Mucosa of descending colon (tissue), 3 donors: ENCODE measurements at places on chromosomes 2 and 18. TPM values are rescaled to one million over a fixed set of nuclear protein-coding genes. Genes with fewer than 3 reads are reported as not detected.

GRCh38 chr18:52582516-52582915, 242.5 kb downstream of the DCC start:
- no peak for DNase-seq

- DNase-seq, result no peak
Observed at GRCh38 chr2:119550346-119550745, 6.1 kb downstream of the CFAP221 start.

DNA sequence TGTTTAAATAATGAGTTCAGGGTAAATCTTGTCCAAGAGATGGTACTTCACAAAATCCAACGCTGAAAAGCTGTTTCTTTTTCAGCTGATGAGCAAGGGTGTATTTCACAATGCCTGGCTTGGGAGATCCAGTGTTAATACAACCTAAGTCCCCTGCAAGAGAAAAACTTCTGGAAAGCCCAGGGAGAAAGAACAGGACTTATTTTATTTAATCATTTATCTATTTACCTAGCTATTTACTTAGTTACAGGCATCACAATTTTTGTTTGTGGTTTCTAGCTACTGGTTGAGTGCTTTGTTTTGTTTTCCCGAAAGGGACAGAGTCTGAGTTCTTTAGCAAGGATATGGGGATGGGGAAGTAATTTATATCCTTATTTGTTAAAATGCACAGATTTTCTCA, 598.2 kb upstream of the SYT4 start:
- DNase-seq, result no peak

DNA sequence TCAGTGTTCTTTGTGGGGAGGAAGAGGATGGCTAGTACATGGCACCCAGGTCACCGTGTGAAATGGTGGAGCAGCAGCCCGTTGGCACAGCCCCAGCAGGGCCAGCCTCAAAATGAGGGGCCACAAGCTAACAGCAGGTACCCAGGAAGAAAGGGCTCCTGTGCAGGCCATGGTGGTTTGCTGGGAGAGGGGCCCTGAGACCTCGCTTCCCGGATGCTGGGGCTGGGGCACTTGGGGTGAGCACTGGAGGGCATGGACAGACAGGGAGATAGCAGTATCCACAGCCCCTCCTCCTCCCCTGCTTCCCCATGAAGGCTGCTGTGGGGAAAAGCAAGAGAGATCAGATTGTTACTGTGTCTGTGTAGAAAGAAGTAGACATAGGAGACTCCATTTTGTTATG, 16.2 kb upstream of the TEX44 start:
- DNase-seq, result no peak

DNA sequence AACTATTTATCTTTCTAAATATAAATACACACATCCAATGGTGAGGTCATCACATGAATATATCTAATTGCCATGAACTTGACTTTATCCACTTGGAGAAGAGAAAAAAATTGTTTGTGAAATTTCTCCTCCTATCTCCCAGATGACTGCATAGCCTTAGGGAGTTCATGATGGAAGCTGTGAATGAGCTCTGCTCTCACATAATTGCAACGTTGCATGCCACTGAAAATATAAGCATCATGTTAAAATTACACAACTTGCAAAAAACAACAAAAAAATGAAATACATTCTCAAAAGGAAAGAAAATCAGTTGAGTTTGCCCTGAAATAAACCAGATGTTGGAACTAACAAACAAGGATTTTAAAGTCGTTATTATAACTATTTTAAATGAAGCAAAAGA, 50.6 kb upstream of the OSR1 start:
- no peak for DNase-seq

The KIAA2012 gene
- total RNA-seq, result 0.14 TPM

- no peak for DNase-seq
Observed at GRCh38 chr18:14930076-14930475, 182.1 kb downstream of the ANKRD30B start.

- no peak for DNase-seq
Observed at GRCh38 chr2:116513991-116514390, 1300.5 kb upstream of the DDX18 start.

The DNAJC27 gene
- 4.9 TPM for total RNA-seq

The PDCD1 gene
- total RNA-seq, result 0.70 TPM

DNA sequence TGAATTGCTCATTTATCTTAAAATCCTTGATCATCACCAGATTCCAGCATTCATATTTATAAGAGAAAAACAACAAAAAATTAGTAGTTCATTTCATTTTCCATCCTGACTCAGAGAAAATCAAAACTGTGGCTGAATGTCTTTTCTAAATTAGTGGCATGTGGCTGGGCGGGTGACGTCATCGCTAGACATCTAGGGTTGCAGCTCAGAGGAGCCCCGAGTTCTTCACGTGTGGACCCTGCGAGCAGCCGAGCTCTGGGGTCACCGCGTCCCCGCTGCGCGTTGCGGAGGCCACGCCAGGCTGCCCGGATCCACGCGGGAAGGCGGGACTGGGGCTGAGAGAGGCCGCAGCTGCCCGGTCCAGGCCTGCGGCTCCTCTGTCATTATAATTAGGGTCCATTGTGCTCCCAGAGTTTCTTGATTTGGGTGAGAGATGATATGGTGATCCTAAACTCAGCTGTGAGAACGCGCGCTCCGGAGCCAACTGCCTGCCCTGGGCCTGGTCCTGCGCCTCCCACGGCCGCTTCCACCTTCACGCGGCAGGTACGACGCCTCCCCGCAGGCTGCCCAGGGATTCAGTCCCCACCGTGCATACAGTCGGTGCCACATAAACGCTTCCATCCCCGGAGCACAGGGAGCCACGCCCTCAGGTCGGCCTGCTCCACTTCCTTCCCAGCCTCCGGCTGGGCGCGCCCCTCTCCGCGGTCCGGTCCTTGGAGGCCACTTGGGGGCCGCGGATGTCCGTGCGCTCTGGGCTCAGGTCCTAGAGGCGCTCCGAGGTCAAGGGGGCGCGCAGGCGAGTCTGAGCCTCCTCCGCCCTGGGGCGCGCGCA, 56.5 kb downstream of the TMEM18 start:
- DNase-seq, result no peak

DNA sequence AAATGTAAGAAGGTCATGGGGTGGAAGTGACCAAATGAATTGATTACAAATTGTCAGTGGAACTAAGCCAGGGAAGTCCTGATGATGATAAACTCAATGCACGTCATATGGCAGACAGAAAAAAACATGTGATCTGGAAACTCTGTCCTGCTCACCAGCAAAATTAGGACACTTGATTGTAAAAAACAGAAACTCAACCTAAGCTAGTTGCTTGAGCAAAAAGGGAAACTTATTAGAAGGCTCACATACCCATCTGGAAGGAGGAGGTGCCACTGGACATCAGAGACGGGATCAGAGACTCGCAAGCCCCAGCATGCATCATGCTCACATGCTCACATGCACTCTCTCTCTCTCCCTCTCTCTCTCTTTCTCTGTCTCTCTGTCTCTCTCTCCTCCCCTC, 96.8 kb downstream of the SP3 start:
- no peak for DNase-seq

The FRZB gene
- 8.9 TPM for total RNA-seq

- DNase-seq, result no peak
Observed at GRCh38 chr18:9684881-9685614, 23.1 kb upstream of the RAB31 start.

The UBE2F gene
- total RNA-seq, result 47.7 TPM

DNA sequence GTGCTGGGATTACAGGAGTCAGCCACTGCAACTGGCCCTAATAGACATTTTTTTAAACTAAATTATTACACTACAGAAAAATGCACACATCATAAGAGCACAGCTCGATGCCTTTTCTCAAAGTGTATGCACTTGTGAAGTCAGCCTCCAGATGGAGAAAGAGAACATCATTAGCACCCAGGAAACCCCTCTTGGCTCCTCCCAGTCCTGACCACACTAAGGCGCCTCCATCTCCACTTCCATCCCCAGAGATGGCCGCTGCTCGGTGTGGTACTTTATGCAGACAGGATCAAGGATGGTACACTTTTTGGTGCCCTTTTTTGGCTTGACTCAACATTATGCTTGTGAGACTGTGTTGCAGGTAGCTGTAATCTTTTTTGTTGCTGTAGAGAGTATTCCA, 34.8 kb downstream of the RRM2 start:
- no peak for DNase-seq

The POTEE gene
- total RNA-seq, result 0.27 TPM

The LYG1 gene
- total RNA-seq, result 1.5 TPM

The CROCC2 gene
- total RNA-seq, result 0.07 TPM

The NPAS2 gene
- 42.5 TPM for total RNA-seq

DNA sequence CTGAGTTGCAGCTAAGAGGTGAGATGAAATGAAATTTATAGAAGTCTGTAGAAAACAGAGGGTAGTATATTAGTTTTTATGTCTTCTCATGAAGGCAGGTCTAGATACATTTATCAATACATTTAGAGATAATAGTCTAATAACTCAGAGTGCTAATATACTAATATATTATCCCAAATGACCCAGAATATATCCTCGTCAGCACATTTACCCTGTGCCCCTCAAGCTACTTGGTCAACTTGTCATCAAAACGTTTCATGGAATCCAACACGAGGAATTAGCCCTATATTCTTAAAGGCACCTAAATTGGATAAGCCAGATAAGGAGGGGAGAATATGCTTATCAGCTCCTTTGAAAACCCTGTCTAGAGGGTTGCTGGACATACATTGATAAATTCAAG, 415.1 kb upstream of the LRRTM1 start:
- no peak for DNase-seq

DNA sequence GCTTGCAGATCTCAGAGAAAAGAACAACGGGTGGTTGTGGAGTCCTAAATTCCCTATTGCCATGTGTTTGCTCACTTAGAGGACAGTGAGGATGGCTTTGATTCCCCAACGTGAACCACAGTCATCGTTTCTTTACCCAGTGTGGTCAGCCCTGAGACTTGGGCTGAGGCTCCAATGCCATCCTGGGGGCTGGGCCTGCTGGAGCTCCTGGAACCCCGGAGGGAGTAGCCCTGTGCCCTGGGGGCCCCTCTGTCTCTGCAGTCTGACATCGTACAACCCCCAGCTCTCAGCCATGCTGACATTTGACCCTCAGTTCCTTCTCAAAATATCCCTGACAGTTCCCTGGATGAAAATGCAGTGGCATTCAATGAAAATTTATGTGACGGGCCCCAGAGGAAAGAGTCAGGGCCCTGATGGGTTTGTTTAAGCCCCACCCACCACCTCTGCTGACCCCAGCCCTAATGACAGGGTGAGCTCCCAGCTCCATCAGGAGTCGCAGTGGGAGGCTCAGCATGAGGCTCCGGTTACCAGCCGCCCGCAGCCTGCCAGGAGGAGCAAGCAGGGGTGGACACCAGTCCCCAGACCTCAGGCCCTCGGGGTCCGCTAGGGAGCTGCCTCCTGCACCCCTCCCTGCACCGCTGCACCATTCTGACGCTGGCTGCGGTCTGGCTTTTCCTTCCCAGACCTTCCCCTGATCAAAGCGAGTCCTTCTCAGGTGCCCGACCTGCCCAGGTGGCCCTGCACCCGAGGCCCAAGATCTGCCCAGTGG, 120.9 kb downstream of the TWIST2 start:
- no peak for DNase-seq

GRCh38 chr18:27843783-27844777, 332.9 kb downstream of the CDH2 start:
- DNase-seq, result no peak

The CRYBA2 gene
- 1.2 TPM for total RNA-seq

DNA sequence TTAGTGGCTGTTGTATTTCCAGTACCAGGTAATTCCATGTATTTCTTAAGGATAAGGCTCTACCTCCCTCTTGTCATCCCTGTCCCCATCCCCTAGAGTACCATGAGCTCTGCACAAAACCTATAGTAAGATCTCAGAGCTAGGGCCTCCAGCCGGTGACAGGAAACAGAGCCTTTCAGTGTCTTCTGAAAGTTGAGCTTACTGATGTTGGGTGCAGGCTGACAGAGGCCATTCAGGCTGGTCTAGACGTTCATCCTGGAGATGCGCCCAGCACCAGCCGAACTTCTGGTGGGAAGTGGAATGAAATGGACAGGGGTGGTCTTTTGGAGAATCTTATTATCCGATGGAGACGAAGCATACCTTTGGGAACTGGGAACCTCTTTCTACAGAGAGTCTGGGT, 16.7 kb upstream of the LYPD6B start:
- no peak for DNase-seq

The C1QL2 gene
- total RNA-seq, result not detected

The AOX1 gene
- 1.9 TPM for total RNA-seq

The IGFBP5 gene
- 36.4 TPM for total RNA-seq
